HFFc6 (cell line): ENCODE measurements at places on chromosomes 3 and 15. TPM values are rescaled to one million over a fixed set of nuclear protein-coding genes. Genes with fewer than 3 reads are reported as not detected.

Gene PIK3CA
- total RNA-seq = 18.9 to 21.2 TPM (median 19.3 TPM) in 3 replicates

Gene COPG1
- 309 to 367 TPM (median 348 TPM) in 3 replicates for total RNA-seq

Gene DLEC1
- not detected in 3 replicates for total RNA-seq

Gene RASGRP1
- total RNA-seq = 0.46 to 1.1 TPM (median 0.82 TPM) in 3 replicates

Gene DPP8
- total RNA-seq = 27.9 to 33.0 TPM (median 29.4 TPM) in 3 replicates

Gene FSD2
- total RNA-seq = not detected in 3 replicates

Gene GRK7
- total RNA-seq = not detected in 3 replicates

DNA sequence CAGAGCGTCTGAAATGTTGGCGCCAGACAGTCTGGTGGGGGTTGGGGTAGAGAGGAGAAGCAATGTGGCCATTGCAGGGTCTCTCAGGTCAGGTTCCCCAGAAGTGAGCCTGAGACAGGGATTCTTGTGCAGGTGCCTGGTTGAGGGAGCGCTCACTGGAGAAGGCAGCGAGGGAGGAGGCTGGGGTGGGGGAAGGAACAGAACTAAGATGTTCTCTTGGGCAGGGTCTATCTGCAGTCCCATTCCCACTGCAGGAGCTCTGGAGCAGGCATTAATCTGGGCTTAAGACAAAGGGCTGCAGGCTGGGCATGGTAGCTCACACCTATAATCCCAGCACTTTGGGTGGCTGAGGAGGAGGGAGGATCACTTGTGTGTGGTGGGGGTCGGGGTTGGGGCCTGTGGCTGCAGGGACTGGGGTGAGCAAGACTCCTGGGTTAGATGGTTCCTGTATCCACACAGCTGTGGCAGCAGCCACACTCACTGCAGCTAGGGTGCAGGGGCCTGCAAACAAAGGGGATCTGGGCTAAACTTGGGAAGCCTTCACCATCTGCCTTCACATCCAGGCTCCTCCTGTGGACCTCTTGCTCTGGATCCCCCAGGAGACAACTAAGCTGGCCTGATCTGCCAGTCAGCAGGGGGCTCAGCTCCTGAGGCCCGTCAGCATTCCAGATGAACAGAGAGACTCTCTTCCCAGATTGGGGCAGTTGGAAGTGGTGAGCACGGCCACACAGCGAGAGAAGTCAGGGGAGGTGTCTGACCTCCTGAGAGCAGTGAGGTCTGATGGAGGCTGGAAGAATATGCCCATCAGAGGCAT is 172.5 kb downstream of the ABHD5 start:
- H3K4me1 ChIP-seq = peaks cover 42% of the 10 kb centered on the region
- H3K27ac ChIP-seq = no peak overlapping the region
- no peaks in the 10 kb centered on the region; the same call in 1 of the 2 replicates for H3K27me3 ChIP-seq
- no peak overlapping the region for H3K4me3 ChIP-seq

DNA sequence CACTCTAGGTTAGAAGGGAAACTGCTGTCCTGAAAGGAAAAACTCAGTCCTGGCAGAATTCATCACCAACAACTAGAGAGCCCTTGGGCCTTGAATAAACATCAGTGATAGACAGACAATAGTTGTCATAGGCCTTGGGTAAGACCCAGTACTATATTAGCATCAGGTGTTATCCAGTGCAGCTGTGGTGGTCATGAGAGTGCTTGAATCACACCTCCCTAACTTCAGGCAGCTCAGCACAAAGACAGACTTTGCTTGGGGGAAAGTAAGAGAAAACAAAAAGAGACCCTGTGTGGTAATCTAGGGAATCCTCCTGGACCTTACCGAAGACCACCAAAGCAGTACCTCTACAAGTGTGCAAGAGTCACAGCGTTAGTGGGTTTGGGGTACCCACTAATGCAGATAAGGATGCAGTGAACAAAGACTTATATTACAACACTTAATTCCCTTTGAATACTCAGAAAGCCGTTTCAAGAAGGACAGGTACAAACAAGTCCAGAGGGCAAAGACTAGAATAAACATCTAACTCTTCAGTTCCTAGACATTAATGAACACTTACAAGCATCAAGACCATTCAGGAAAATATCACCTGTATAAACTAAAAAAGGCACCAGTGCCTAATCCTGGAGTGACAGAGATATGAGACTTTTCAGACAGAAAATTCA is 332.3 kb upstream of the EPHA3 start:
- H3K36me3 ChIP-seq = no peaks in the 10 kb centered on the region
- H3K27me3 ChIP-seq = no peaks in the 10 kb centered on the region; the same call in 1 of the 2 replicates
- DNase-seq = no peak
- no peak overlapping the region for H3K4me3 ChIP-seq

DNA sequence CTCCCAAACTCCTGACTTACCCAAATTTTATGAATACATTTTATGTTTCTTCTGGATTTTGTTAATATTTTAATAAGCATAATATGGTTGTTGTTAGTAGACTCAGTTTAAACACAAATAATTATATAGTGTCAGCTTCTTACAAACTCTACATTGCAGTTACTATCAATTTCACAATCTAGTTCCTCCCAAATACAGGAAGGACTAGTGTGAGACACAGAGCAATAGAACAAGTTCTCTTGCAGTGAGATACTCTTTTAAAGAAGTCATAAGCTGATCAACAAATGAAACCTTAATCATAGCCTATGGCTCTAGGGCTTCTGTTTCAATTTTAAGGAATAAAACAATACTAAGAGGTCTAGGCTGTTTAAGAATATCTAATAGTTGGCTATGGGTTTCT is 86.1 kb downstream of the SAMMSON start:
- H3K27ac ChIP-seq = no peak overlapping the region
- peaks cover 2% of the 10 kb centered on the region for H3K27me3 ChIP-seq
- DNase-seq = no peak

- no peak for DNase-seq
- H3K27ac ChIP-seq = no peak overlapping the region
- no peaks in the 10 kb centered on the region for H3K36me3 ChIP-seq
- H3K4me3 ChIP-seq = no peak overlapping the region
These were observed 176.2 kb downstream of the P3H2 start for GRCh38 chr3:189944285-189945145.

GRCh38 chr3:5466065-5466464 is 278.6 kb downstream of the EDEM1 start:
- H3K27ac ChIP-seq = no peak overlapping the region
- H3K4me1 ChIP-seq = no peaks in the 10 kb centered on the region
- H3K27me3 ChIP-seq = no peaks in the 10 kb centered on the region
- DNase-seq = no peak
- H3K4me3 ChIP-seq = no peak overlapping the region

DNA sequence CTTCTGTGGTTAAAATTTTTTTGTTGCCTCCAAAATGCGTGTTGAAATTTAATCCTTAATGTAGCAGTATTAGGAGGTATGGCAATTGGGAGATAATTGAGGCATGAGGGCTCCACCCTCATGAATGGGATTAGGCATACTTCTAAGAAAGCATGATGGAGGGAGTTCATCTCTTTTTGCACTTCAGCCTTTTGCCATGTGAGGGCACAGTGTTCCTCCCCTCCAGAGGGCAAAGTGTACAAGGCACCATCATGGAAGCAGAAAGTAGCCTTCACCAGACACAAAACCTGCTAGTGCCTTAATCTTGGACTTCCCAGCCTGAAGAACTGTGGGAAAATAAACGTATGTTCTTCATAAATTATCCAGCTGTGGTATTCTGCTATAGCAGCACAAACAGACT is 429.5 kb downstream of the ZIC1 start:
- H3K36me3 ChIP-seq = no peaks in the 10 kb centered on the region; the same call in 1 of the 2 replicates
- no peaks in the 10 kb centered on the region; the same call in none of the 2 replicates for H3K27me3 ChIP-seq
- DNase-seq = no peak
